GM23248 (cell line): ENCODE measurements at places on chromosomes 7 and 10. TPM values are rescaled to one million over a fixed set of nuclear protein-coding genes. Genes with fewer than 3 reads are reported as not detected.

- no peak for DNase-seq
These were observed 1.8 kb downstream of the PALD1 start for GRCh38 chr10:70480239-70480861.

Gene CLRN3
- not detected in 2 replicates for polyA plus RNA-seq

- DNase-seq, result no peak
These were observed 36.0 kb upstream of the LEP start for GRCh38 chr7:128205068-128205467.

DNA sequence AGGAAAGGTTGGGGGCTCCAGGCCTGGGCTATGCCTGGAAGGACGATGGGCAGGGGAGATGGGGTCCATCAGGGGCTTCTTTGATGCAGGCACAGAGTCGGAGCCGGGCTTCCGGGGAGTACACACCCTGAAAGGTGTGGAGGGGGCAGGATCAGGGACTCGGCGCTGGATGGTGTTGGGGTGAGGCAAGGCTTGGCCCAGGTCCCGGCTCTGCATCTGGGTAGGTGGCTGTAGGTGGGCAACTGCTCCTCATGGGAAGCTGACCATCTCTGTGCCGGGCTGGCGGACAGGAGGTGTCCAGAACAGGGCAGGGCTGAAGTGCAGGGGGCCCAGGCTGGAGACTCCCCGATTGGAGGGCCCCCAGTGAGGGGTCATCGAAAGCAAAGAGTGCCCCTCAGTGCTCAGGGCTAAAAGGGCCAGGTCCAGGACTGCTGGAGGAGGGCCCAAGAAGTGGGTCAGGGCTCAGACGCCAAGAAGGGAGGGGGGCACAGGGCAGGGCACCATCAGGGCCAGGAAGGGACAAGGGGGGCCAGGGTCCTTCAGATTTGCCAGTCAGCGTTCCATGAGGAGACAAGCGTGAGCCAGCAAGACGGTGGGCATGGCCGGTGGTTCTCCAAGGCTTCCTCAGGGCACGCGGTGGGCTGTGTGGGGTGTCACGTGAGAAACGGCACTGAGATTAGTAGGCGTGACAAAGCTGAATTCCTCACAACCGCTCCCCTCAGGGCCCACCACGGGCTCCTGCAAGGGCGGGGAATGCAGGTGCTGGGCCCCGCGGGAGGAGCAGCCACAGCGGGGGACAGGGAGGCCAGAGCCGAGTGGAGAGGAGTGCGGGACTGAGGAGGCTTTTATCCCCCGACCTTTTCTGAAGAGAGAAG is 97.0 kb downstream of the BMS1 start:
- no peak for DNase-seq

- no peak for DNase-seq
These were observed 92.2 kb upstream of the OIT3 start for GRCh38 chr10:72801263-72801868.

GRCh38 chr10:26741368-26741767 is 43.9 kb downstream of the PDSS1 start:
- no peak for DNase-seq

DNA sequence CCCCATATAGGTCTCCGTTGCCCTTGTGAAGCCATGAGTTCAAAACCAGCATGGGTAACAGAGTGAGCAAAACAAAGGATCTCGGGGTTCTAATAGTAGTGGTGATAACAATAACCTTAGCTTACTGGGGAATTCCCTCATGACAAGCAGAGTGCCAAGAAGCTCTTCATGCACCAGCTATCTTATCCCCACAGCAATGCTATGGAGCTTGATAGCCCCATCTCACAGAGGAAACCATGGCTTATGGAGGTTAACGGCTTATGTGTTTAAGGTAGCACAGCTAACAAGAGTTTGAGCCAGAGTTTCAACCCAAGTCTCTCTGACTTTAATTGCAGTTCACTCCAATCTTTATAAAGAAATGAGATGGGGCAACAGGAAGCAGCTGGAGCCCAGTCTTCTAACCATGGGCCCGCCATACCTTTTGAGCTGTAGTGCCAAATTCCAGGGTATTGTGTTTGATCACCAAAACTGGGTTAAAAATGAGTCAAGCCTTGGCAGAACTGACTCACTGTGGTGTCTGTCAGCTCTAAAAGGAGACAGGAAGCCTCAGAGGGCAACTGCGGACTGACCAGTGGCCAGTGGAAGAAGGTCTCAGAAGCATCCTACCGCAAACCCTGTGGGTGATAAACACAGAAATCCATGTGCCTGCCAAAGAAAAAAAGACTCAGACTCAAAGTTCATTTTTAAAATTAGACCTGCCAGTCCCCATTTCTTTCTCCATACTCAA is 16.5 kb upstream of the PLAU start:
- DNase-seq, result peak; percentile 85

Gene CALY
- polyA plus RNA-seq, result not detected in 2 replicates

GRCh38 chr7:25179771-25180591 is 48.3 kb downstream of the NPVF start:
- peak; percentile 88 for DNase-seq

Gene ZNF467
- not detected in 2 replicates for polyA plus RNA-seq

DNA sequence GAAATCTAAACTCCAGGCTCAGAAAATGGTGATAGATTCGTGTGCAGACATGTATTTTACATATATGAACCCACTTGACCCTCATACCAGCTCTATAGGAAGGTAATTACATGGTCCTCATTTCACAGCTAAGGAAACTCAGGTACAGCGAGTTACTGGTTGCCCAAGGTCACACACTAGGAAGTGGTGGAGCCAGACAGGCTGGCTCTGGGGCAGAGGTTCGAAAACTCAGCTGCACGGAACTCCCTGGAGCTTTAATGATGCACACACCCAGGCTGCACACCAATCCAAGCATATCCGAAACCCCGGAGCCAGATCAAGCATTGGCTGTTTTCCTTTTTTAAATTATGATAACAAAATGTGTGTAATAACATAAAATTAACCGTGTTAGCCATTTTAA is 172.4 kb downstream of the COBL start:
- DNase-seq, result no peak

Gene P4HA1
- polyA plus RNA-seq, result 360 and 363 TPM in 2 replicates

DNA sequence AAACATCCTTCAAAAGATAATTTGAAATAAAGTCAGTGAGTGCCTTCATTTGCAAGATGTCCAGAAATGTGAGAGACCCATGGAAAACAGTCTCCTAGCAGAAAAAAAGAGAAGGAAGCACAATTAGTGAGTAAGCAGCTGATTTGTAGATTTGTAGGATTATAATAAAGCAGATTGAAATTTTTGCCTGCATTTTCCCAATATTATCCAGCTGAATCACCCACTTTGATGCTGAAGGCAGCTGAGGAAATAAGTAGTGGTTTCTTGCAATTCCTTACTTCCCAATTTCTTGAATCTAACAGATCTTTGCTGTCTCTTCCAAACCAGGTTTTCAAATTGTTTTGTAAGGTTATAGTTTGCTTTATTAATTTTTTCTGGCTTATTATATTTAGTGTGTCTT is 181.4 kb downstream of the GNAT3 start:
- peak; percentile 61 for DNase-seq

Gene HIP1
- 6.1 and 6.2 TPM in 2 replicates for polyA plus RNA-seq

GRCh38 chr7:35258125-35258867 is 4.4 kb upstream of the TBX20 start:
- DNase-seq, result no peak

DNA sequence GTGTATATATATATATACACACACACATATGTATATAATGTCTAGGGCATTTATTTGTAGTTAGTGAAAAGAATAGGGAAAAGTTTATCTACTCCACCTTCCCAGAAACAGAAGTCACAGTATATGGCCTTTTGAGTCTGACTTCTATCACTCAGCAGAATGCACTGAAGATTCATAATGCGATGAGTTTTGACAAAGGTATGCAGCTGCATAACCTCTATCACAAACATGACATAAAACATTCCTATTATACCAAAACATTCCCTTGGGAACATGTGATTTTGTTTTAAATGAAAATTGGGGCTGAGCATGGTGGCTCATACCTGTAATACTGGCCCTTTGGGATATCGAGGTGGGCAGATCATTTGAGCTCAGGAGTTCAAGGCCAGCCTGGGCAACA is 137.3 kb upstream of the EEPD1 start:
- peak; percentile 70 for DNase-seq

GRCh38 chr10:129879655-129880054 is 84.4 kb downstream of the EBF3 start:
- no peak for DNase-seq

Gene SH2D4B
- polyA plus RNA-seq, result not detected in 2 replicates

Gene MYL7
- polyA plus RNA-seq, result 1.7 TPM in 1 of 2 replicates, not detected in the other

GRCh38 chr10:61378865-61379264 is 74.3 kb downstream of the TMEM26 start:
- no peak for DNase-seq

DNA sequence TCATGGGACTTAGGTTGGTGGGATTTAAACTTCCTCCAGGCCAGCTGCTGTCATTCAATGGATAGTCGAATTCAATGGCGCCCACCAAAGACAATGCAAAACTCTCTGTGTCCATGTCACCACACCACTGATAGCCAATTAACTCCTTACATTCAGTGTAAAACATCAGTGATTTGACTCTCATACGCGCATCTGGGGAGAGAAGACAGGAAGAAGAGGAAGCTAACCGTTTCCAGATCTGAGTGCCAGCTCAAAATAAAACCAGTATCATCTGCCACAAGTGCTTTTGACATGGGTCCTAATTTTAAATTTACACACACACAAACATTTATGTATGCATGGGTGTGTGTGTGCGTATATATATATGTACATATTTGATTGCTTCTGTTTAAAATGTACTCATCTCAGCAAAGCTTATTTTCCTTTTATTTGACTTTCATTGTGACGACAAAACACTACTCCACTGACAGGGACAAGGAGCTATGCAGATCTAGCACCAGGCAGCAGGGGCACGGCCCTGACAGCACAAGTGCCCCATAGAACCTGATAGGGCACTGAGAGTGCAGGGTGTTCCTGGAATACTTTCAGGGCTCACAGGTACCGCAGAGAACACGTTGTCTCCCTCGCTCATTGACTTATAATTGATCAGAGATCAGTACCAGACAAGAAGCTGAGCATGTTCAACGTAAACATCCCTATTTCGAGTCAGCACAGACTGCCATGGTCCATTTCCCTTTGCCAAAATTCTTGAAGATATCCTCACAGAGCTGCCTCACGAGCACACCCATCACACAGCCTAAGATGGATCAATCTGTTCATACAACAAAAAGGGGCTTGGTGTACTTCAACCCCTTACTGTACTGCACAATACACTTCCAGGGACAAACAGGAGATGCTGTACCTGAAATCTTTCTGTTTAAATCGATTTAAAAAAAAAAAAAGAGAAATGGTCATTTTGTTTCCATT is 176.1 kb downstream of the COBL start:
- no peak for DNase-seq

DNA sequence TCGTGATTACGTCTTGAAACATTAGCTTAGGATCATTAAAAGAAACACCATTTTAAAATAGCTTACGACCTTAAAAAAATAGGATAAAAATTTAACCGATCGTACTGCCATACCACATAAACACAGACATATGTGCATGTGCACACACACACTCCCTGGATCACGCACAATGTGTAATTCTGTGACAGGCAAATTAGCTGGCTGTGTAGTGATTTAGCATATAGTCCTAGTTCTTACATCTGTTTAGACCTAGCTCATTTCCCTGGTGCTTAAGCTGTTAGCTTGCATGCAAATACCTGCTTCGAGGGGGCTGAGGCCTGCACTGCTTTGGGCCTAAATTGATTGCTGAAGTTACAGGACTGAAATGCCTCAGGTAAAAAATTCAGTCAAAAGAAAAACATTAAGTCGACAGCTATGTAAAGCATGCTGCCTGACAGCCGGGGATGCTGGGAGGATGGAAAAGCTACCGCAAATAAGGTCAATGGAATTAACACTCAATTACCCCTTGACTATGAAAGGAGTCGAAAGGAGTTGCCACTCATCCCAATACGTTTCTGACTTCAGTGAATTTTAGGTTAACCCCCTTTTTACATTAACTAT is 267.1 kb upstream of the FZD8 start:
- no peak for DNase-seq

- no peak for DNase-seq
These were observed 20.5 kb downstream of the NKX6-2 start for GRCh38 chr10:132765435-132765834.

GRCh38 chr7:861222-861621 is 15.1 kb upstream of the GET4 start:
- DNase-seq, result no peak

- no peak for DNase-seq
These were observed 78.9 kb downstream of the TMEM106B start for GRCh38 chr7:12289996-12290395.

DNA sequence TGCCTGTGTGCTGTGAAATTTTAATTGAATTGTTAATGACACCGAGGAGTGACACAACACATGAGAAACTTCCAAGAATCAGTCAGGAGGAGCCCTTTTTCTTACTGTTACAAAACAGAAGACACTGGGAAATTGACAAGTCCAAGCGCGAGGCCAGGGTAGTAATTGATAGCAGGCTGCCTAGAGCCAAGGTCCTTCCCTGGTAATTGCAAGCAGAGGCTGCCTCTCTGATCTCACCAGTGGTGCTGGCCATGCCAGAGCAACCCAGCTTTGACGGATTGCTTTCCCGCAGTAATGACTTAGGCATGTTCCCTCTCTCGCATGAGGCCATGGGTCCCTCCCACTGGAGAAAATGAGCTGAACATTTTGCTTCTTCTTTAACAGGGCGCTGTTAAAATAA is 111.5 kb downstream of the LRMDA start:
- DNase-seq, result peak; percentile 95

GRCh38 chr10:101972761-101973160 is 83.2 kb downstream of the ARMH3 start:
- DNase-seq, result no peak

GRCh38 chr10:8316284-8316683 is 261.8 kb downstream of the GATA3 start:
- no peak for DNase-seq

Gene CALN1
- polyA plus RNA-seq, result not detected in 2 replicates

DNA sequence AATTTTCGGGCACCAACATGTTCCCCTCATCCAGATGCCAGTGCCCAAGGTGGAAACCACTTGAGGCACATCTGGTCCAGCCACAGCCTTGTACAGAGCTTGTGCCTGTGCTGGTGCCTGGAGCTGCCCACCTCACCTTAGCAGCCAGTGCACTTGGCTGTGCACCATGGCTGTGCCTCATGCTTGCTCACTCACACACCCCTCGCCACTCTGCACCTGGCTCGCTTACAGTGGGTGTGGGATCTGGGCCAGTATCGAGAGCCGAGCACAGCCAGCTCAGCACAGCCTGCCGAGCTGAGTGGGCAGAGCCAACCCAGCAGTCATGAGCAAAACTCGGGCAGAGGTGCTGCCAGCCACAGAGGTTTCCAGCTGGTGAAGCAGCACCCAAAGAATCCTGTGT is 139.9 kb upstream of the NUPR2 start:
- DNase-seq, result no peak
